ENCODE measurements at places on chromosomes 7 and 10.
A peak's percentile ranks its signal among the peaks of the same experiment; 100 is the strongest.

DNA sequence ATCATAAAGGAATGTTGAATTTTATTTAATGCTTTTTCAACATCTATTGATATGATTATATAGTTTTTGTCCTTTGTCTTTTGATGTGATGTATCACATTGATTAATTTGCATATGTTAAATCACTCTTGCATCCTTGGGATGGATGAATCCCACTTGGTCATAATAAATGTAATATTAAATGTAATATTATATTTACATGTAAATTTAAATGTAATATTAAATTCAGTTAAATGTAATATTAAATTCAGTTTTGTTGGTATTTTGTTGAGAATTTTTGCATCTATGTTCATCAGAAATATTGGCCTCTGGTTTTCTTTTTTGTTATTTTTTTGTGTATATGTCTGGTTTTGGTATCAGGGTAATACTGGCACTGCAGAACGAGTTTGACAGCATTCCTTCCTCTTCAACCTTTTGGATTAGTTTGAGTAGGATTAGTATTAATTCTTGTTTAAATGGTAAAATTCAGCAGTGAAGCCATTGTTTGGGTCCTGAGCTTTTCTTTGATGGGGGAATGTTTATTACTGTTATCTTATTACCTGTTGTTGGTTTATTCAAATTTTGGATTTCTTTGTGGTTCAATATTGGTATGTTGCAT is 37.8 kb downstream of the ABCA13 start:
- no peak for DNase-seq

DNA sequence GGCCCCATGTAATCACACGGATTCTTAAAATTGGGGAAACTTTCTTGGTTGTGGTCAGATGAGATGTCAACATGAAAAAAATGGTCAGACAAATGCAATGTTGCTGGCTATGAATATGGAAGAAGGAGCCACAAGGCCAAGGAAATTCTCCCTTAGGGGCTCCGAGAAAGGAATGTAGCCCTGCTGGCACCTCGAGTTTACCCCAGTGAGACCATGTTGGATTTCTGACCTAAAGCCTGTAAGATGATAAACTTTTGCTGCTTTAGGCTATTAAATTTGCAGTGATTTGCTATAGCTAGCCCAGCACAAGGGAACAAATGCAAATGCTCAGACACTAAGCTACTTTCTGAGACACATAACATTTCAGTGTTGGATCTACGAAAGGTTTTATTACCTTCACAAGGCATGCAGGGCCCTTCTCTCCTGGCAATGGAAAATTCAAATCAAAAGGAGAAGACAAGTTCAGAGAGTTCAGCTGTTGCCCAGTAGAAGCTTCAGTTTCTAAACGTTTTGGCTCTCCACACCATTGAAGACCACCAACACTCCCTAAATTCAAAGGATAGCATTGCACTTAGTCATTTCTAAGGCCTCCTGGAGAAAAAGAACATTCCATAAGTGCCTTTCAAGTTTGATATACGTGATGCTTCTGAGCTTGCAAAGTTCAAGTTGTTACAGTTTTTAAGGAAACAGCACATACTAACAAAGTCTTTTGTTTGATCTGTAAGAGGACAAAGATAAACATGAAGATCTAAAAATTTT is 23.4 kb downstream of the MCMBP start:
- peak; percentile 73 for DNase-seq

DNA sequence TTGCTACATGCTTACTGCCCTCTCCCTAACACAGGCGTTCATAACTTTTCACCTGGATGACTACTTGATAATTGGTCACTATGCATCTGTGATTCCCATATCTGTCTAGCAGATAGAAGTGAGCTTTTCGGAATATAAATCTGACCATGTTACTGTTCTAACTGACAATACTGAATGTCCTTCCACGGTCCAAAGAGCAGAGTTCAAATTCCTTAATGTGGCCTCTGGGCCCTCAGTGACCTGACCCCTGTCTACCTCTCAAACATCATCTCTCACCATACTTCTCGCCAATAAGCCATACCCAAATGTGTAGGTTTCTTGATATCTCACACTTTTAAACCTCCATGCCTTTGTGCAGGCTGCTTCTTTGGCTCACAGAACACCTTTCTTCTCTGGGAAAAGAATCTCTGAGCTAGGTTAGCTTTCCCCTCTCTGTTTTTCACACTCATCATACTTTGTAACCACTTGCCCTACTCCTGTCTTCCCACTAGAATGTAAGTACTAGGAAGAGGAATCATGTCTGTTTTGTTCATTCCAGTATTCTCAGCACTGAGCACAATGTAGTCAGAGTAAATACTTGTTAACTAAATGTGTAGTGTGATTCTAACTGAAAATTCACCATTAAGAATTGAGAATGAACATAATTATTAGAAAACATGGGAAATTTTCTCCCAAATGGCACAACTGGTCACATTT is 39.2 kb upstream of the LRRC17 start:
- no peak for DNase-seq

DNA sequence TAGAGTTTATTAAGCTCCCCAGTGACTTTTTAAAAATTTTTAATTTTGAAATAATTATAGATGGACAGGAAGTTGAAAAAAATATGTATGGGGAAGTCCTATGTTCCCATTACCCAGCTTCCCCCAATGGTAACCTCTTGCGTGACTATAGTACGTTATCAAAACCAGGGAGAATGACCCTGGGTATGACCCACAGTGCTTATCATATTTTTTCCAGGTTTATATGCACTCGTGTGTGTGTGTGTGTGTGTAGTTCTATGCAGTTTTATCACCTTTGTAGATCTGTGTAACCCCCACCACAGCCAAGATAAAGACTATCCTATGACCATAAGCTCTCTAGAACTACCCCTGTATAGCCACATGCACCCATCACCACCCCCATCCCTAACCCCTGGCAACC is 72.8 kb downstream of the TBXAS1 start:
- DNase-seq, result no peak

DNA sequence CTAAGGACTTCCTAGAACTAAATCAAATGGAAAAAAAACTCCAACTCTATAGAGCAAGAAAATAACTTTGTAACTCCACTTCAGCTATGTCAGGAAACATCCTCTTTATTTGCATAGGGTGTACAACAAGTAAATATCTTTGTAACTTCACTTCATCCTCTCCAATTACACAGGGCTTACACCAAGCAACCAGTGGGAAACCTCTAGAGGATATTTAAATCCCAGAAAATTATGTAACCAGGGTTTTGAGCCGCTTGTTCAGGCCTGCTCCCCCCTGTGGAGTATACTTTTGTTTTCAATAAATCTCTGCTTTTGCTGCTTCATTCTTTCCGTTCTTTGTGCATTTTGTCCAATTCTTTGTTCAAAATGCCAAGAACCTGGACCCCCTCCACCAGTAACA is 22.2 kb downstream of the LIPJ start:
- no peak for DNase-seq

DNA sequence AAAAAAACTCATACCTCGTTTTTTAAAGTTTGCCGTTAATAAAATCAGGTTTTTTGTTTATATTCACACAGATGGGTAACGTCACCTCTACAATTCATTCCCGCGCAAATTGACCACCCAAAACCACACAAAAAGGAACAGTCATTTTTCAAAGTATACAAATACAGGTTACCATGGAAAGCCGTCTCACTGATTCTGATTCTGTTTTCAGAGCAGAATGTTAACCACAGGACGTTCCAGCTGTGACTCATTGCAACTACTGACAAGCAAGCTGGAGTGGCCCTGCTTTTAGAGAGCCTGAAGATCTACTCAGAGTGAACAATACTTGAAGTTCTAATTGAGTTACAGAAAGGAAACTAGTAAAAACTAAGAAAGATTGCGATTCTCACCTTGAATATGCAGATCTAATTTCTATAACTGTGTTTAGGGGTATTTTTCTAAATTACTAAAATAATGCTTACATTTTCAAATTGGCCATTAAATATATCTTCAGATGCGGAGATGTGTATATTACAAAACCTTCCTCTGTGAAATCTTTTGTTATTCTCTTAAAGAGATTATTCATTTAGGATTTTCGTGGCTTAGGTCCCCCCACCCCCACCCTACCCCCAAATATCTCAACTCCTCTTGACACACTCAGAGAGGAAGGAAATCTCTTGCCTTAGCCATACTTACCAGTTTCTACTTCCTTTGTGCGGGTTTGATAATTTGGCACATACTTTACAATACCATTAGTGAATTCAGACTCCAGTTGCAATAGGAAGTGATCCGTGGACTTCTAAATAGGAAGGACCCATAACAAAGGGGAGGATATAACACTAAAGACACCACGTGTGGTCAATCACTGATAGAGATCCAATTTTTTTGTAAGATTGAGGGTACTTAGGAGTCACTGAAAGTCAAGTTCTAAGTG is 106.0 kb downstream of the CUBN start:
- peak; percentile 97 for DNase-seq

- DNase-seq, result no peak
These were observed 41.8 kb upstream of the TMEM236 start for GRCh38 chr10:17710181-17710580.

- DNase-seq, result no peak
These were observed 3.8 kb downstream of the HHEX start for GRCh38 chr10:92693534-92693893.
